ENCODE measurements at places on chromosomes 4 and X. TPM values are rescaled to one million over a fixed set of nuclear protein-coding genes. Genes with fewer than 3 reads are reported as not detected.

OPHN1 gene
- 50.8 TPM for total RNA-seq

ARR3 gene
- not detected for total RNA-seq

TBC1D19 gene
- 104 TPM for total RNA-seq

SUPT20HL2 gene
- not detected for total RNA-seq

L1CAM gene
- total RNA-seq, result 98.1 TPM

NPY2R gene
- 1.2 TPM for total RNA-seq

ADAMTS3 gene
- 21.5 TPM for total RNA-seq

MAGEA12 gene
- total RNA-seq, result not detected

NXF2 gene
- not detected for total RNA-seq

Data from occipital lobe (tissue), 3 donors.